GM20000 (cell line): ENCODE measurements at places on chromosomes 2 and 18.
A peak's percentile ranks its signal among the peaks of the same experiment; 100 is the strongest.

GRCh38 chr2:10132996-10133647 is 10.6 kb downstream of the RRM2 start:
- no peak for DNase-seq

DNA sequence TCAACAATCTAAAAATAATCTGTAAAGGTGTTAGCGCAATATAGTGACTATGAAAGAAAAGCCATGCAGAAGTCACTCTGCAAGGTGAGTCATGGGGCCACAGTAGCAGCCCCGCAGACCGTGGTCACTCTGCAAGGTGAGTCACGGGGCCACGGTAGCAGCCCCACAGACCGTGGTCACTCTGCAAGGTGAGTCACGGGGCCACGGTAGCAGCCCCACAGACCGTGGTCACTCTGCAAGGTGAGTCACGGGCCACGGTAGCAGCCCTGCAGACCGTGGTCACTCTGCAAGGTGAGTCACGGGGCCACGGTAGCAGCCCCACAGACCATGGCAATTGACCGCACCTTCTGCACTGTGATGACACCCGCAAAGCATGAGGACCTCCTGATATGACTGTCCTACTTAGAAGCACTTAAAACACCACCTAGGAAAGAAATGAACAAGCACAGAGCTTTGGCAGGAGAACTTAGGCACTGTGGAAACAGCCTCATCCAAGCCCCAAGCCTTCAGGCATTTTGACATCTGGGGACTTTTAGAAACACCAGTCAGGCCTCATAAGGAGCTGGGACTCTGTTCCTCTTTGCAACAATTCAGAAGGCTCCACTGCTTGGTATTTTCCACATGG is 70.1 kb downstream of the LDLRAD4 start:
- no peak for DNase-seq

GRCh38 chr2:188416367-188416766 is 124.7 kb downstream of the GULP1 start:
- DNase-seq: no peak

GRCh38 chr2:231348704-231349373 is 46.7 kb upstream of the B3GNT7 start:
- no peak for DNase-seq

- no peak for DNase-seq
Observed at GRCh38 chr2:182893666-182894065, 27.2 kb upstream of the FRZB start.

DNA sequence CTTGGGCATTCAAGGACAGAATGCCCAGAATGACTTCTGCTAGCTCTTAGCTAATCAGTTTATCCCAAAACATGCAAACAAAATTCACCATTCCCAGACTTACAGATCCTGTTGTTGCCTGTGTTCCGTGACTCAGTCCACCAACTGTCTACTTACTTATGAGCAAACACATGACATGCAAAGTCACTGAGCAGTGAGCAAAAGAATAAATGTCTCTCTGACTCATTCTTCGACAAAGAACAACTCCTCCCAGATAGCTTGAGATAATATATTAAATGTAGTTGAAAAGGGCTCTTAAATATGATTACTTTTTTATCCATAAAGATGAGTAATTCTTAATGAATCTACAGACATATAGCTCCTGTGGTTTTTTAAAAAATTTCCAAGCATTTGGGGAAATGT is 9.0 kb upstream of the CREG2 start:
- DNase-seq: no peak

- no peak for DNase-seq
Observed at GRCh38 chr2:30400151-30400954, 46.7 kb upstream of the LCLAT1 start.

GRCh38 chr2:238009563-238009962 is 42.7 kb downstream of the UBE2F start:
- no peak for DNase-seq

DNA sequence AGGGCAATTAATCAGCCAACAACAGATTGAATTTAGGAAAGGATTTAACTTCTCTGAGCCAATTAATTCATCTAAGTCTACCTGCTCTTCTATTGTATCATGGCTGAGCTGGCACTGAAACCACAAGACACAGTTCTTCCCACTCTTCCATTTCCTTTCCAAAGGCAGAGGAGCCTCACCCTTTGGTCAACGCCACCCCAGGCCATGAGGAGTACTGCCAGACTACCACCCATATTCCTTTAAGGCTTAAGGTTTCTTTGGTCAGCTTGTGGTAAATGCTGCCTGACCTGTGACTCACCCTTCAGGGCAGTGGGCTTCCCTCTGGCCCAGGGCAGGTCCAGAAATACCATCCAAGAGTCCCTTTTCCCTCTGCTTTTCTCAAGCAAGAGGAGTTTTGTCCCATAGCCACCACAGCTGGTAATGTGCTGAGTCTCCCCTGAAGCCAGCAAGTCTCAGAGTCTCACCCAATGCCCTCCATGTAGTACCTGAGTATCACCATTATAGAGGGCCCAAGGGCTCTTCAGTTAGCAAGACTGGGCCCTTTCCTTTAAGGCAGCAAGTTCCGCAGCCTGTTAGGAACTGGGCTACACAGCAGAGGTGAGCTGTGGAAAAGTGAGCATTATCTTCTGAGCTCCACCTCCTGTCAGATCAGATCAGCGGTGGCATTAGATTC is 900.5 kb upstream of the CRIM1 start:
- DNase-seq: no peak

- no peak for DNase-seq
Observed at GRCh38 chr2:106336737-106337136, 131.5 kb downstream of the RGPD3 start.

DNA sequence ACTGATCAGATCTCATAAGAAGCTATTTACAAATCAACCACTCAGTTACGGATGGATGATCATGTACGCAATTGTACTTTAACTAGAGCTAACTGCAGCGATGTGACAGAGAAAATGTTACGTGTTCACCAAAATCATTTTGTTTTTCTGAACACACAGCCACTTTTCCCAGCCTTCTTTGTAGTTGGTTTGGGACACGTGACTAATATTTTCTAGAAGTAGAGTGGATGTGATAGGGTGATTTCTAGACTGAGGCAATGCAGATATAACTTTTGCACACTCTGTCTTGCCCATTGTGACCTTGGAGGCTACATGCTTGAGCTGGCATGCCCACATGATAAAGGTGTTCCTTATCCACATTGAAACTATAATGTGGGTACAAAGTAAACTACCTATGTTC is 9.9 kb upstream of the SLC9A4 start:
- no peak for DNase-seq

GRCh38 chr2:43402452-43402937 is 176.1 kb upstream of the ZFP36L2 start:
- peak; percentile 22 for DNase-seq

DNA sequence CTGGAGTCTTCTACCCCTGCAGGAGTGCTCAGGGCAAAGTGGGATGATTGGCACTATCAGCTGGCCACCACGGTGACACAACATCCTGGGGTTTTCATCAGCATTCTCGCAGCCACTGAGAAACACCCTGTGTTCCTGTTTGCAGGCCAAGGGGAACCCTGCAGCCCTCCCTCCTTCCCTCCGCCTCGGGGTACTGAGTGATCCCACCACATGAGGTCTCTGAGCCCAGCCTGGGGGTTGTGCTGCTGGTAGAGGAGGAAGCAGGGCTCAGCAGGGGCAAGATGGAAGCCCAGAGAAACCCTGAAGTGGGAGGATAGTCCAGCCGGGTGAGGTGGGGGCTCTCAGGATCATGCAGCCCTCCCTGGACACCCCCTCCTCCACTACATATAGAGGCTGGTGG is at the start of gene OXER1:
Gene OXER1, minus strand, starts transcription at position 40 of the 400 bp plus-strand sequence. CDS start 73 bp downstream, outside the sequence.
- no peak for DNase-seq

DNA sequence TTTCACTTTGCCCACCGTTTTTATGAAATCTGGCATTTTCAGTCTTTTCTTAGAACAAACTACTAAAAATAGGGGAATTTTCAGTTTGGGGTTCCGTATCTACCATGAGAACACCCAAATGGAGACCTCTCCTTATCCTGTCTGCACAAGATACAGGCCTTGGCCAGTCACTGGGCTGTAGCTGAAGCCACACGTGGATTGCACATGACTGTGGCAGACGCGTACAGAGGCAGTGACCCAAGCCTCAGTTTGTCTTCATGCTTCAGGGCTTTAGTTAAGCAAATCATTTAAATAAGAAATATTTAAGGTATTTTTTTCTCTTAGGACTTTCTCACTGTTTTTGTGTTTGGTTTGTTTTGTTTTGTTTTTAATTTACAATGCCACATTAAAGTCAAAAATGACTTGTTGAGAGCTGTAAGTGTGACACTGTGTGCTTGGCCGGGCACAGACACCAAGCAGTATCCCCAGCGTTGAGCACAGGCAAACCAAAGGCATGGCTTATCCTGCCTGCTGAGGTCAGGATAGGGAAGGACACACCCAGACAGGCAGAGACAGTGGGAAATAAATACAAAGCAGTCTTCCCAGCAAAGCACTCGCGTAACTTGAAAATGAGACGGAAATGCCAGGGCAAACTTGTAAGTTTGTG is 53.3 kb downstream of the TRAPPC12 start:
- DNase-seq: no peak

DNA sequence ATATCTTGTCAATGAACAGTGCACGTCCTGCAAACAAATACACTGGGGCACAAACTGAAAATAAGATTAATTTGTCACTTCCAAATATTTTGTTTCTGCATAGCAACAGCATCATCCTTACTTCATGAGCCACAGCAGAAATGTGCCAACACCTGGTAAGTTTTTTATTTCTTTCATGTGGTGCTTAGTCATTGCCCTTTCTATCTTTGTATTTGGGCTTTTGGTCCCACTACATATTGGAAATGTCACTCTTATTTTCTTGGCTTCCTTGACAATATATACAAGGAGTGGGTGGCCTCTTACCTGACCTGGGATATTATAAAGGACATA is 208.0 kb downstream of the RBM43 start:
- no peak for DNase-seq

- DNase-seq: no peak
Observed at GRCh38 chr2:145329971-145330370, 810.1 kb upstream of the ZEB2 start.

- no peak for DNase-seq
Observed at GRCh38 chr2:202822411-202822810, 49.2 kb downstream of the ICA1L start.

GRCh38 chr18:33596178-33596854 is 18.3 kb downstream of the ASXL3 start:
- no peak for DNase-seq

GRCh38 chr2:25202275-25202674 is 33.9 kb upstream of the POMC start:
- no peak for DNase-seq

- no peak for DNase-seq
Observed at GRCh38 chr2:206790311-206790935, 25.0 kb downstream of the FASTKD2 start.

DNA sequence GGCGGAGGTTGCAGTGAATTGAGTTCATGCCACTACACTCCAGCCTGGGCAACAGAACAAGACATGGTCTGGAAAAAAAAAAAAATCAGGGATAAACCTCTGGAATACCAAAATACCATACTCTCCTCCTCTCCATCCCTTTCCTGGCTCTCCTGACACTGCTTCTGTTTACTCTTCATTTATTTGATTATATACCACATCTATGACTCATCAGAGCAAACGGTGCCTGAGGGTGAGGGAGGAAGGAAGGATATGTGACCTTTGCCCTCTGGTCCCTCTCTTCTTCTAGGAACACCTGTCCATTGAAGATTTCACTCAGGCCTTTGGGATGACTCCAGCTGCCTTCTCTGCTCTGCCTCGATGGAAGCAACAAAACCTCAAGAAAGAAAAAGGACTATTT is 30.0 kb downstream of the VIL1 start:
- no peak for DNase-seq

- DNase-seq: no peak
Observed at GRCh38 chr2:60989259-60989658, 28.3 kb upstream of the PEX13 start.

DNA sequence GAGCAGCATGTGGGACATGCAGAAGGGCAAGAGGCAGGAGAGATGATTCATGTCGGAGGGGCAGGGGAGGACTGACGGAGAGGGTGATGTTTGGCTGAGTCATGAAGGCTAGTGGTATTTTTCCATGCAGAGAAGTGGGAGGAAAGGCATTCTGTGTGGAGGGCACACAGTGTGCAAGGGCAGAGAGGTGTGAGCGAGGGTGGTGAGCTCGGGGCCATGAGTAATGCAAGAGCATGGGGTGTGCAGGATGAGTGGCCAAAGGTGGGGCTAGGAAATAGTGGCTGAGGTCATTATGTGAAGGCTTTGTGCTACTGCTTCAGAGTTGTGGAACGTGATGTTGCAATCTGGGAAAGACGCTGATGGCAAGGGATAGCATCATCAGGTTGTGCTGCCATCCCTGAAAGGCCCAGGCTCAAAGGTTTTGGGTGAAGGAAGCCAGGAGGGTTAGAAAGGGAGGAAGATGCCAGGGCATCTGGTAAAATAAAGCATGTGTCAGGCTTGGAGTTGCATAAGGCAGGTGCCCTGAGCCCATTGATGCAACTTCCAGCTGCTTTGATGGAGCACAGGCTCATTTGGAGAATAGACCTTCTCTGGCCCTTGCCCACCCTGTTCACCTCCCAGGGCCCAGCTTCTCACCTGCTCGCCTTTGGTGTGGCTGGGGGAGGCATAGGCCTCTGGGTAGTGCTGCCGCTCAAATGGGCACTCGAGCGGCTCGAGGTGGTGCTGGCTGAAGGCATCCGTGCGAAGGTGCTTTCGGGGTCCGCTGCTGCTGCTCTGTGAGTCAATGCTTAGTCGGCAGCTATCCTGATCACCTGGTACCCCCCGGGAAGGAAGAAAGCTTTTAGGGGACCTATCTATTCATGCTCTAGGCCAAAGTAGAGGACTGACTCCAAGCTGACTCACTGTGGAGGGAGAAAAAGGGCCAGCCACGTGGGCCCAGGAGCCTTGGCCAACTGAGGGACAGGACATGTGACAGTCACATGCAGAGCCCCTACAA is 37.5 kb downstream of the PAX8 start:
- no peak for DNase-seq

- no peak for DNase-seq
Observed at GRCh38 chr2:232352511-232353091, 25.9 kb upstream of the ALPP start.

- DNase-seq: no peak
Observed at GRCh38 chr2:4832642-4833041, 859.5 kb upstream of the SOX11 start.

DNA sequence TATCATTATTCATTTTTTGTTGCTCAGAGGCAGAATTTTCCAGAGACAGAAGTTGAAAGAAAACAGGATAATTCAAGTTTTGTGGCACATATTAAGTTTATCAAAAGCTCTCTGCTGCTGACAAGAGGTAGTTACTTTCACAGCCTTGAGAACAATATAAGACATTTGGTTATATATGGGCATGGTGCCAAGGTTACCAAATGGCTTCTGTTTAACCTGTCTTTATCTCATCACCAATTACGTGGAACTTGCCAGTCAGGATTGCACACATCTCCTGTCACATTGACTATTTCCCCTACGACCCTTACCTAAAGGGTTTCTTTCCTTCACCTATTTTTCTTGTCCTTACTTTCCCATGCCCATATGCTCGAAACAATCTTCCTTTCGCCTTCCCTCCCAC is 35.9 kb downstream of the KLF7 start:
- DNase-seq: no peak
